ENCODE measurements at places on chromosomes 7 and 10.

DNA sequence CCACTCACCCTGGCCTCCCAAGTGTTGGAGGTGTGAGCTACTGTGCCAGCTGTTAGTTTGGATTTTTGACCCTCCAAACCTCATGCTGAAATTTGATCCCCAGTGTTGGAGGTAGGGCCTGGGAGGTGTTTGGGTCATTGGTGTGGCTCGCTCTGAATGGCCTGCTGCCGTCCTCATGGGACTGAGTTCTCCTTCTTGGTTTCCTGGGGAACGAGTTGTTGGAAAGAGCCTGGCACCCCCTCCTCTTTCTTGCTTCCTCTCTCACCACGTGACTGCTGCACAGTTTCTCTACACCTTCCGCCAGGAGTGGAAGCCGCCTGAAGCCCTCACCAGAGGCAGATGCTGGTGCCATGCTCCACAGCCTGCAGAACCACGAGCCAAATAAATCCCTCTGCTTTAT, 253.5 kb downstream of the PHTF2 start:
- no peak for DNase-seq

- no peak for DNase-seq
Measured at GRCh38 chr7:45225948-45226335, 68.4 kb downstream of the RAMP3 start.

DNA sequence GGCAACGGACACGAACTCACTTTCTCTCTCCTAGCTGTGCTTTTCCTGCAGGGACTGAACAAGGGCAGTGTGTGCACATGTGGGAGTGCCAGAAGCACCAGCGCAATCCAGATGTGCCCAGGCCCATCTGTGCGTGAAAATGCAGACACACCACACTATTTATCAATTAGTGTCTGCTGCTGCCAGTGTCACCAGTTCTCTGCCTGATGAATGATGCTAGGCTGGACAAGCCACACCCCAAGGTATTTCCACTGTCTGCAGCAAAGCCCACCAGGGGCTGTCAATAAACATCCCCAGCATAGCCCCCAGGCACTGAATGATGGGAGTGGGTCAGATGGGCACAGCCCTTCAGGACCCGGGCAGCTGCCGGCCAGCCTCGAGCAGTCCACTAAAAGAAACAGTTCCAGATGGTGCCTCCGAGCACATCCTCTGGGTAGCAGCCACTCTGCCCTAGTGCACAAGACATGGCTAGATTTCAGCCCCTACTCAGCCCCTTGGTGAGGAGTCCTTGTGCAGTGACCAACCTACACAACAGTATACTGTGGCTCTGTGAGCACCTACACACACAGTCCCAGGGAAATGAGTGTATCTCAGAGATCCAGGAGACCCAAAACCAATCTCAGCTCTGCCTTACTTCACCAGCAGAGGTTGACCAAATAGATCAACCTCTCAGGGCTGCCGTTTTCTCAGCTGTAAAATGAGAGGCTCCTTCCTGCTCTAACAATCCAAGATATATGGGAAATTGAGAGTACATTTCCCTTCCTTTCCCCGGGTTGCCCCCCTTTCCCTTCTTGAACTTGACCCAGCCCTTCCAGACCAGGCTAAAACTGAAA, 314.7 kb downstream of the PLXNA4 start:
- DNase-seq: no peak

- peak; percentile 71 for DNase-seq
Measured at GRCh38 chr10:79904671-79905321, 44.1 kb downstream of the SFTPD start.

DNA sequence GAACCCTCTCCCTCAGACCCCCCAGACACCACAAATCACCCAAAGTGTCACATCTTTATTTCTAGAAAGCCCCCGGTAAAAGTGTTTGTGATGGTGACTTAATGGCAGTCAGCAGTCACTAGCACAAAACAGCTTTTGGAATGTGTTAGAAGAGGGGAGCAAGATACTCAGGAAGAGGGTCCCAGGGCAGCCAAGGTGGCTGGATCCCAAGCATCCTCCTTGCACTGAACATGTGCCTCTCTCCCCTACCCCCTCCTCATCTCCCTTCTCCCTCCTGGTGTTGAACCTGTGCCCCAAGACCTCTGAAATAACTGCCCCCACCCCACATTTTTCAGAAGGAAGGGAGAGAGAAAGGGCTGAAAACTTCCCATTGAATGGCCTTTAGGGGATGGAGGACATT, 37.8 kb upstream of the MXI1 start:
- no peak for DNase-seq

- no peak for DNase-seq
Measured at GRCh38 chr7:40135317-40135610, 459 bp downstream of the SUGCT start.

DNA sequence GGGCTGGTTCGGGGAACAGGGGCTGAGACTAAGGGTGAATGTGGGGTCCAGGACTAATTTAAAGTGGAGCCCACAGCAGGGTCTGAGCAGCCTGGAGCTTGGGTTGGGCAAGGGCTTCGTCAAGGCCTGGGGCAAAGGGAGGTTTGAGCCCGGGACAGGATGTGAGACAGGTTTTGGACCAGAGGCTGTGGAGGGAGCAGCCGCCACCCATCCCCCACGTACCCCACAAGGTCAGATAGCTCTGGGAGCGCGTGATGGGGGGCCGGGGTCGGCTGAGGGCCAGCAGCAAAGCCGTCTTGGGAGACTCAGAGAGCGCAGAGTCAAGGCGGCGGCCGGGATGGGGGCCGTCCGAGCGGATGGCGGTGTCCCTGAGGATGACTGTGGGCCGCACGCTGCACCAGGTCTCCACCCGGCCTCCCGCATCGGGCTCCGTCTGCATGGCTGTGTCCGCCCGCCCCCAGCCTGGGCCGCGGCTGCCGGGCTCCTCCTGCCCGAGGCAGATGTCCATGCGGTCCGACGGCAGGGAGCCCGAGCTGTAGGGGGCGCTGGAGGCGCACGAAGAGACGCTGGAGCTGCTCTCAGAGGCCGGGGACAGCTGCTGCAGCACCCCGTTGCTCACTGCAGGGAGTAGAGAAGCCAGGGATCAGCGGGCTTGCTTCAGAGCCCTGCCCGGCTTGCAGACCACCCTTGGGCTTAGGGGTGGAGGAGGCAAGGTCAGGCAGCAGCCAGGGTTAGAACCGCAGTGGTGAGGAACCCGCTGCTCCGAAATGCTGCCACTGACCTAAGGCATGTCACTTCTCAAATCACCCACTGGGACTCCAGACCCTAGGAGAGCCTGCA, 12.1 kb downstream of the PDZD7 start:
- DNase-seq: peak; percentile 83

DNA sequence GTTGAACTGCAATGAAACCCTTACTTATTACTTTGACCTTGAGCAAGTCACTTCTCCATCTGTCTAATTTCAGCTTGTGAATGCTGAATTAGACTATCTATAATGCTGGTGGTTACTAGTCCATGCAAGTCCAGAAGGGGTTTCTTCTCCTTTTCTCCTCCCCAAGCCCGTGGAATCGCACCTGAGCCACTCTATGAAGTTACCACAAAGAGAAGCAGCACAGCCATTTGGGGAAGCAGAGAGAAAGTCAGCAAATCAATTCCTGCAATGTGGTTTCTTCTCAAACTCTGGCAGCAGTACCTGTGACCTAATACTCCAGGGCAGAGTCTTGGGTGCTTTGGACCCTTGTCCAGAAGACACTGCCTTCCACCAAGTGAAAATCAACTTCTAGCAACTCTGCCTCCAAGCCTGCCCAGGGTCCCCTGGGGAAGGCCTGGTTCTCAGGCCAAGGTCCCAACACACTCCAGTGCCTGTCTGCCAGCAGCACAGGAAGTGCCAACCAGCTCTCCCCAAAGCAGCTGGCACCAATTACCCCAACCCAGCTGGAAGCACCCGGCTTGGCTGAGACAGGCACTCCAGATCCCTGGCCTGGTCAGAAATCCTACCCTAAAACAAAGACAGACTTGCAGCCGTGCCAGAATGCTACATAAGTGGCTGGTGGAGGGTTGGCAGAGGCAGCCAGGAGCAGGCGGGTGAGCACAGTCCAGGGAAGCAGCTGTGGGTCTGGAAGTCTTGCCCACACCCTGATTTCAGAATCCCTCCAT, 200.3 kb downstream of the LSM5 start:
- no peak for DNase-seq

DNA sequence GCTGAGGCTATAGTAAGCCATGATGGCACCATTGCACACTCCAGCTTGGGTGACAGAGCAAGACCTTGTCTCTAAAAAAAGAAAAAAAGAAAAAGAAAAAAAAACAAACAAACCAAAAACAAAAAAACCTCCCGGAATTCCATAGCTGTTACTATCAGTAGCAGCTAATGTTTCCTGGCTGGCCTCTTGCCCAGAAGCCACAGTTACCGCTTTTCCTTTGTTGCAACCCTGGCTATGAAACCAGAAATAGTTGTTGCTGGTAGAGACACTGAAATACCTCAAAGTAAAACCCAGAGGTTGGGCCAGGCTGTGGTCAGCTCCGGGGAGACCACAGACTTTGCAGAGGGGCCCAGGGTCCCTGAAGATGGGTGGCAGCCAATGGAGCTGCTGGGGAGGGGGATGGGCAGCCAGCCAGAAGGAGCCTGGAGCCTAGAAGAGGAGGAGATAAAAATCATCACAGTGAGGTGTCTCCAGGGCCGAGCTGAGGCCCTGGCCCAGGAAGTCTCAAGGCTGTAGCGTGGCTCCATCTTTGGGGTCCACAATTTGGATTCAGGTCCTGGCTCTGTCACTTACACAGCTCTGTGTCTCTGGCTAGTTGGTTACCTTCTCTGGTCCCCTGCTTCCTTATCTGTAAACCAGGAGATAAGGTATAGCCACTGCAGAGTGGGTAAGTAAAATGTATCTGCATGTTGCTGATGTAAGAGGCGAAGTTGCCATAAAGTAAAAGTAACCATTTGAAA, 3.4 kb upstream of the CHST12 start:
- peak; percentile 95 for DNase-seq

DNA sequence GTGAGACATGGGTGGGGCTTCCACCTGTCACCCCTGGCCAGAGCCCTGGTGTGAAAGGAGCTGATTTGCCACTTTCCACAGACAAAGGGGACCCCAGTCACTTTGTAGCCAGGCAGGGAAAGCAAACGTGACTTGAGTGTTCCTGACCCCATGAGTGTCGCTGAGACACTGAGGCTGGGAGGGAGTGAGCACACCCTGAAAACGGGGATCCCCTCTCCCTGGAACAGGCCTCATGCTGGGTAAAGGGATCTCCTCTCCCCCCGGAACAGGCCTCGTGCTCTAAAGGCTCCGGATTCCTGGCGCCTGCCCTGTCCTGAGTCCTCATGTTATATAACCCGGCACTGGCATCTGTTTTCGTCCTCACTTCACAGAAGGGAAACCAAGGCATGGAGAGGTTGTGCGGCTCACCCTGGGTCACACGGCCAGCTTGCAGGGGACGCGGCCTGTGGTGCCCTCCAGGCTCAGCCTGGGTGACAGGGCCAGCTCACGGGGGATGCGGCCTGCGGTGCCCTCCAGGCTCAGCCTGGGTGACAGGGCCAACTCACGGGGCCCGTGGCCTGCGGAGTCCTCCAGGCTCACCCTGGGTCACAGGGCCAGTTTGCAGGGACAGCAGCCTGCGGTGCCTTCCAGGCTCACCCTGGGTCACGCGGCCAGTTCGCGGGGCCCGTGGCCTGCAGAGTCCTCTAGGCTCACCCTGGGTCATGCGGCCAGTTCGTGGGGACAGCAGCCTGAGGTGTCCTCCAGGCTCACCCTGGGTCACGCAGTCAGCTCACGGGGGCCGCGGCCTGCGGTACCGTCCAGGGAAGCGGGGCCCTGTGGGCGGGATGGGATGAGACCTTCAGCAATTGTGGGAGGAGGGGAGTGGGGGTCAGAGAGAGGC, 104.7 kb downstream of the PDGFA start:
- no peak for DNase-seq

- no peak for DNase-seq
Measured at GRCh38 chr10:114079421-114079820, 35.8 kb downstream of the ADRB1 start.

DNA sequence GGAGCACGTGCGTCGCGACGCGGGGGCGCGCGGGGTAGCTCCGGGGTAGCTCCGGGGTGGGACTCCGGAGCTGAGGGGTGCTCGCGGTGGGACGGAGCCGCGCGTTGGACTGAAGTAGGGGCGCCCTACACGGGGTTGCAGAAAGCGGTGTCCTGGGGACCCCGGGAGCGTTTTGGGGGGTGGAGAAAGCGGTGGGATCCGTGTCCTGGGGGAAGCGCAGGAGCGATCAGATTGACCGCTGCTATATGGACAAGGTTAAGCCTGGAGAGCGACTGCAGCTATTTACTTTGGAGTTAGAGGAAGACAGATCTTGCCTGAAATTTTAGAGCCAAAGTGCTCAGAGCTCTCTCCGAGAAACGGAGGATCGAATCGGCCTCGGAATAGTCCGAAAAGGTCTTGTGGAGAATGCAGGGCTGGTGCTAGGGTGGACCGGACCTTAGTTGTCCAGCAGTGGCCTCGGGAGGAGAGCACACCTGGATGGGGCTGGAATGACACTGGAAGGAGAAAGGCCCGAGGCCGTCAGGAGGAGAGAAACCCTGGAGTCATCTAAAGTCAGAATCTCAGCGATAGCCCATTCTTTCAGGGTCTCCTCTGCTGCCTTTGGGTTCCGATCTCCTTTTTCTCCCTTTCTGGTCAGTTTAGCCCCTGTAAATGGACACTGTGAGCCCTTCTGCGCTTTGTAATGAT, 564 bp downstream of the PDSS1 start:
- DNase-seq: peak; percentile 23

GRCh38 chr7:100208911-100209408, 10.8 kb upstream of the PVRIG start:
- no peak for DNase-seq

DNA sequence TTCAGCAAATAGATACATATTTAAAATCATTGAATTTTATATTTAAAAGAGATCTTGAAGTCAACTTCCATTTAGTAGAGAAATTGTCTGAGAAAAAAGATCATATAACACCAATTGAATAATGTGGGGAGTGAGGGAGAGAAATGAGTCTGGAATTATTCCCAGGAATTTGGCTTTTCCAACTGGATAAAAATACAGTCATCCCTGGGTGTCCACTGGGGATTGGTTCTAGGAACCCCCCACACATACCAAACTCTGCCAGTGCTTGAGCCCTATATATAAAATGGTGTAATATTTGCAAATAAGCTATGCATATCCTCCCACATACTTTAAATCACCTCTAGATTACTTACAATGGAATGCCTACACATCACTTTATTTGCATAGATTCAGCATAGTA, 162.8 kb upstream of the SEMA3C start:
- DNase-seq: no peak

DNA sequence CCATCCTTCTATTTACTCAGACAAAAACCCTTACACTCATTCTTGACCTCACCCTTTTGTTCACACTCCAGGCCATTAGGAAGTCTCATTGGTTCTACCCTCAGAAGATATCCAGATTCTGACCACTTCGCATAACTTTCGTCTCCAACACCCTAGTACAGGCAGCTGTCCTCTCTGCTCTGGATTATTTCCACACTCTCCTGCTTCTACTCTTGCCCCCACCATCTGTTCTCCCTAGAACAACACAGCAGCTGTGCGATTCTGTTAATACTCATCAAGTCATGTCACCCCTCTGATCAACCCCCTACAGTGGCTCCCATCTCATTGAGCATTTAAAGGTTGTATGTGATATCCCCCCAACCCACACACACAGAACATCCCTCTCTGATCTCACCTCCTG, 15.5 kb upstream of the TRIL start:
- no peak for DNase-seq

- no peak for DNase-seq
Measured at GRCh38 chr10:70057306-70057705, 4.7 kb downstream of the MACROH2A2 start.
